ENCODE measurements at places on chromosomes 12 and 14.
A peak's percentile ranks its signal among the peaks of the same experiment; 100 is the strongest.

DNA sequence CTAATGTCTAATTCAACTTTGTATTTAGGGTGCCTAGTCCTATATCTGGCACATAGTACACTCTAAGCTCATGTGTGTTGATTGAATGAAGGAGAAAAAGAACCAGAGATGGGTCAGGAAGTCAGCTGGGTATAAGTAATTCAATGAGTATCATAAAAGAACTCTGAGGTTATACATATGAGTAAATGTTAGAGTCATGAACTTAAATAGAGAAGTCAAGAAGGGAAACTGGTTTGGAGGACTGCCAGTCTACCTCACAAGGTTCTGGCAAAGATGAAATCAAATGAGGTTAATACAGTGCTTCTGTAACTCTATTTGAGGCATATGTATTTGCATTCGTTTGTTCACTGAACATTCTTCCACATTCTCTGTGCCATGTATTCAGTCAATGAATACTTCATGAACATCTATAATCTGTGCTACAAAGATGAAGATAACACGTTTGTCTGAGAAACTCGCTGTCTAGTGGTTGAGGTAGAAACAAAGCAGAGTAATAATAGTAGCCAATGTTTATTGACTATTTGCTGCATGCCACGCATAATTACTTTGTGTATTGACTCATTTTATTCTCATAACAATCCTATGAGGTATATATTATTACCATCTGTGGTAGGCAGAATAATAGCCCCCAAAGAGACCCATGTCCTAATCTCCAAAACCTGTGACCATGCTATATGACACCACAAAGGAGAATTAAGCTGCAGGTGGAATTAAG is 88.9 kb downstream of the PTGER2 start:
- DNase-seq = no peak

GRCh38 chr12:6368906-6369525 is 6.3 kb downstream of the SCNN1A start:
- no peak for DNase-seq

- no peak for DNase-seq
These were observed 3.3 kb upstream of the CHURC1 start for GRCh38 chr14:64910847-64911495.

GRCh38 chr12:93784339-93785086 is 107.3 kb downstream of the CRADD start:
- peak; percentile 23 for DNase-seq

- no peak for DNase-seq
These were observed 325.7 kb downstream of the CEP128 start for GRCh38 chr14:80615831-80616230.

DNA sequence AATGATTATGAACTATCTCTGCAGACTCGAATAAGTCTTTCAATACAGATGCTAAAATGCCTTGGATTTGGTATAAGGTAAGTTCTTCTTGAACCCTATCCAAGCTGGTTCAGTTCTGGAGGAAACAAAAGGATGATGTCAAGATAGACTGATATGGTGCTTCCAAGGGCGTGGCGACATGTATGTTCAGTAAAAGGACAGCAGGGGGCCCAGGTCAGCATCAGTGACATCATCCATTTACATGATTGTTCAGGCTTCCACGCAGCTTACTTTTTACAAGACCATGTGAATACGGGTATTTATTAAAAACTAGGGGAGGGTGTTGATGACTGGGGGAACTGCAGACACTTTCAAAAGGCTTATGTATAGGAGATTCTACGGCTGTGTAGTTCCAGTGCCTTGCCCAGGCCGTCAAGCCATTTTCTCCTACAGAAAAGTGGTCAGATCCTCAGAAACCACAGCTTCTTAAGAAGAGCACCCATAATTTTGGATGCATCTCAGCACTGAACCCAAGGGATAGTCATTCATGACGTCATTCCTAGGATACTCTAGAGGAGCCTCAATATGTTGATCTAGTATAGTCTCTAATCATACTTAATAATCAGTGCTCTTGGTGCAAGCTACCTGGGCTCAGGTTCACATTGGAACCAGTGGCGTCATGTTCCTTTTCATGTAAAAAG is 527.7 kb downstream of the FUT8 start:
- DNase-seq = no peak

DNA sequence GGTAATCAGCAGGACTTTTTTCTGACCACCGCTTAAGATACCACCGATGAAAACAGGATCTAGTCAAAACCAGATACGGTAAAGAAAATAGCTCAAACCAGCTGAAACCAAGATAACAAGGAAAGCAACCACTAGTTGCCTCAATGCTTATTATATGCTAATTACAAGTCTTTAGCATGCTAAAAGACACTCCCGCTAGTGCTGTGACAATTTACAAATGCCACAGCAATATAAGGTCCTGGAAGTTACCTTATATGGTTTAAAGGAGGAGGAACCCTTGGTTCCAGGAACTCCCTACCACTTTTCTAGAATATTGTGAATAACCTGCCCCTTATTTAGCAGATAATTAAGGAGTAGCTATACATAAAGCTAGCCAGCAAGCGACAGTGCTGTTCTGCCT is 976.4 kb upstream of the SEL1L start:
- DNase-seq = no peak

- peak; percentile 39 for DNase-seq
These were observed 885 bp upstream of the PALS1 start for GRCh38 chr14:67240168-67240932.

DNA sequence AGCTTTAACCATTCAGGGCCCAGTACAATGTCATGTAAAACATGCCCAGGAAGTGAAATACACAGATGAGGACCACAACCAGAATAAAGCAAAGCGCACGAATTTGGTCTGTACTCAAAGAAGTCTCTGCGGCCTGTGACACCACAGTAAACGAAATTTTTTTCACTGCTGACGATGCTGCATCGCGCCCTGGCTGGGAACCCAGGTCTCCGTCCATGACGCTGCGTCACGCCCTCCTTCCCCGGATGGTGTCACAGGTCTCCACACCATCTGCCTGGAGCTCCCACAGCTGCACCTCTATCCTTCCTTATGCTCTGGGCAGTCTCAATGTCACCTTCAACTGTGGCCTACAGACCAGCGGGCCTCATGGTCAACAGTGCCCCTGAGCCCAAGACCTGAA is 17.8 kb downstream of the ANKLE2 start:
- no peak for DNase-seq

DNA sequence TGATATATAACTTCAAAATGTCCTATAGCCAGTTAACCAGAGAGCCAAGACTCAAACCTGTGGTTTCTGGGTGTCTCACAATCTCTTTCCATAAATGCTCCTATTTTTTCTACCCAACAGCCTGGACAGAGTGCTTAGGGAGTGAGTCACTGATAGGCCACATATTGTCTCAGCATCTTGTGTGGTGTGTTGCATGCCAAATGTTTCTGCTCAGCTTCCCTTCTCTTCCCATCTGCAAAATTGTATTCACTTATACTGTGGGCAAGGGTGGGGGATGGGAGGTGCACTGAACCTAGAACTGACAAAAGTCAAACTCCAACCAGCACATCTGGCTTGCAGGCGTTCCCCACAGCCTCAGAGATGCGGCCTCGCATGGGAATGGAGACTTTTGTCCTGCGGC is 123.3 kb downstream of the KCNA5 start:
- DNase-seq = no peak
